SHP77 treated with DMSO at 0.1 percent for 48 hours (cell line): ENCODE measurements at places on chromosomes 5 and 9.

DNA sequence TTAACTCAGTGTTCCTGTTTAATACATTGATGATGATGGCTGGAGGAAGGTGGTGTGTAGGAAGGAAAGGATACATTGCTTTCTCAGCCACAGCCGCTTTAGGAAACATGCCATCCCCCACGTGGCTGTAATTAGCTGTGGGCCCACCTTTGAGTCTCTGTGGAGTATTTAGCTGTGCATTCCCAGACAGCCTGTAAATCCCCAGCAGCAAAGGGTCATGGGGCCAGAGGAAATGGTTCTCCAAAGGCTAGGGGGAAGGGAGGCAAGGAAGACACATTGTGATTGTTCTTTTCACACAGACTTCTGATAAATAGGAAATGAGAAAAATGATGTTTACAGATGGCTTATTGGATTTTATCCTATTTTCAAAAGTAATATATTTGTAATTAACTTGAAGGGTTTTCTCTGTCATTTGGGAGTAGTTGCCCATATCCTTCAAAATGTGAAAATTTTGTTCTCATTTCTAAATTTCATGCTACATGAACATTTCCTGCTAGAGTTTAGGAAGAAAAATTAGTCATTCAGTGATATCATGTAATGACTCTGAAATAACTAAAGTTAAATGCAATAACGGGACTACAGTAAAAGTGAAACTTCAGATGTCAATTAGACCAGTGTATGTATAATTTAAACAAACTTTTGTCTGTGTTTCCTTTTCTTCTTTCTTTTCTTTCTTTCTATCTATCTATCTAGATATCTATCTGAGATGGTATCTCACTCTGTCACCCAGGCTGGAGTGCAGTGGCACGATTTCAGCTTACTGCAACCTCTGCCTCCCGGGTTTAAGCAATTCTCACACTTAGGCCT is 24.3 kb upstream of the F2R start:
- DNase-seq, result no peak

GRCh38 chr5:32276173-32276853 is 36.4 kb downstream of the MTMR12 start:
- no peak for DNase-seq

DNA sequence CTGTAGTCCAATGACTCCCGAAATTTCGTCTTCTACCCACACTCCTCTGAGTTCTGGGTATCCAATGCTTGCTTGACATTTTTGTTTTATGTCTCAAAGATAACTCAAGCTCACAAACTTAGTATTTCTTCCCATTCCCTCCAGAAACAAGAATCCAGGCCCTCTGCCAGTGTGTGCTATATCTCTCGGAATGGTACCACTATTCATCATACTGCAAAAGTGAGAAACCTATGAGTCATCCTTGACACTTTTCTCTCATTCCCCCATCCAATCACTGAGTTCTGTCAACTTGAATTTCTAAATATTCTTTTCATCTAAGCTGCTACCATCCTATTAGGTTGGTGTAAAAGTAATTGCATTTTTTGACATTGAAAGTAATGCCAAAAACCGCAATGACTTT is 9.8 kb downstream of the SLC12A2 start:
- DNase-seq, result no peak

DNA sequence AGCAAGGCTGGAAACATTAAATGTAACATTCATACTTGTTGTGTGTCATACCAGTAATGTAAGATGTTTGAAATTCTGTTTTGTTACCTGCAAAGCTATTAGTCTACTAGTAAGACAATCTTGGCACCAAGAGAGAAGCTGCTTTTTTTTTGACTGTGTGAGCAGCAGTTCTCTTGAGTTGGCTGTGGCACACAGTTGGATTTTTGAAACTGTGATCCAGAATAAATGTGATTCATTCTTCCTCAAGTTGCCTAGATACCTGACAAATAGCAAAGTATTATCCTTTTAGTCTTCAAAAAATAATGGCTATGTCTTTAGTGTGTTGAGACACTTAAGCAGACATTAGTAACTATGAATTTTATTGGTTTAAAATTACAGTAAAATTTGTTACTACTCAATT is 57.2 kb upstream of the HAPLN1 start:
- DNase-seq, result no peak

DNA sequence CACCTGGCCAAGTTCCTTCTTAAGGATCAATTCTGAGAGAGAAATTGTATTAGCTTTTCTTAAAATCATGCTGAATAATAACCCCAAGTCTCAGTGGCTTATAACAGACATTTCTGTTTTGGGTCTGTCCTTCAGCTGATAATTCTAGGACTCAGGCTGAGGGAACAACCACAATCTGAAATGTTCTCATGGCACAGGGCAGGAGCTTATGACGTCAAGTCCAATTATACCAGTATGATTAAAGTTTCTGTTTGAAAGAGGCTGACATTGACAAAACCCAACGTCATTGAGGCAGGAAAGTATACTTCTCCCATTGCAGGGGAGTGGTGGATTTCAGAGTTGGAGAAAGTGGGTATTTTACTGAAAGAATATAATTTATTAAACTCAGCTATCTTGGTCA is 21.8 kb downstream of the CENPH start:
- DNase-seq, result no peak

DNA sequence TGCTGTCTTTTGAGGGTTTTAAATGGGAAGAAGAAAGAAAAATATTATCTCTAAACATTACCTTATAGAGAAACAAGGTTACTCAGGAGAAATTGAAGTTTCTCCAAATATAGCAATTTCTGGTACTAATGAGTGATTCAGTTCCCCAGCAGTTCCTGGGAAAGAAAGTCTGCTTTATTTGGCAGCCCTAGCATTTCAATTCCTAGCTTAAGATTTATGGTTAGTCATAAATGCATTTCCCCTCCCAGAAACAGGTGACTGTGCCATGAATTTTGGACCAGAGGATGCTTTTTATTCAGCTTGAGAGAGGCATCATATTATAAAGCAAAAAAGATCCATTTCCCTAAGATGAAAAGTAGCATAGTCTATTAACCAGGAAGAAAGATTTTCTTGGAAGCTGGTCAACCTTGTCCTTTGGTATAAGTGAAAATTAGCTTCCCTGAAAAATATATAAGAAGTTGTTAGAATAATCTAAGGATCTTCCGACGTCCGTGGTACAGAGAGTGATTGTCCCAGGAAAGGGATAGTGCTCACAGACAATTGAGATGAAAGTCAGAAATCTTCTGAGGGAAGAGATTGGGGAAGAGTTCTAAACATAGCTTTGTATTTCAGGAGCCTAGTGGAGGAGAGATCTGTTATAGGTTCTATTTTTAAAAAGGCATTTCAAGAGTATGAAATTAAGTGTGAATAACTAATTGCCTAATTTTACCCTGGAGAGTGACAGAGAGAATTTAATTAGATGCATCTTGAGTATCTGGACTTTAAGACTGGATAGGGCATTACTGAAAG is 164.9 kb downstream of the ESM1 start:
- DNase-seq, result no peak

DNA sequence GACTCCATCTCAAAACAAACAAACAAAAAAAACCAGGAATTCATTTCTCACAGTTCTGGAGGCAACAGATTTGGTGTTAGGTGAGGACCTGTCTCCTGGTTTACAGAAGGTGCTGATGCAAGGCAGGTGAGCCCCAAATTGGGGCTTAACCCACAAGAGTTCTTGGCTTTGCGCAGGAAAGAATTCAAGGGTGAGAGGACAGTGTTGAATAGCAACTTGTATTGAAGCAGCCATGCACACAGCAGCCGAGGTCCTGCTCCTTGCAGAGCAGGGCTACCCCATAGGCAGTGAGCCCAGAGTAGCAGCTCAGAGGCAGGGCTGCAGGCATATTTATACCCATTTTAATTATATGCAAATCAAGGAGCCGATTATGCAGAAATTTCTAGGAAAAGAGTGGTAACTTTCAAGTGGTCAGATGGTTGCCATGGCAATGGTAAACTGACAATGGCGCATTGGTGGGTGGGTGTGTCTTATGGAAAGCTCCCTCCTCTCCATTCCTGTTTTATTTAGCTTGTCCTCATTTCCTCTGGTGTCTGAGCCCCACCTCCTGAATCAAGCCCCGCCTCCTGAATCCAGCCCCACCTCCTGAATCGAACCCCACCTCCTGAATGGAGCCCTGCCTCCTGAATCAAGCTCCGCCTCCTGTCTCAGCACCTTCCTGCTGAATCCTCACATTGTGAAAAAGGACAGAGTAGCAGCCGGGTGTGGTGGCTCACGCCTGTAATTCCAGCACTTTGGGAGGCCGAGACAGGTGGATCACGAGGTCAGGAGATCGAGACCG is 34.5 kb upstream of the COL5A1 start:
- no peak for DNase-seq
